8988T (cell line): ENCODE measurements at places on chromosomes 3 and 15.

- no peak for DNase-seq
These were observed 79.9 kb upstream of the PEX5L start for GRCh38 chr3:180116658-180117057.

DNA sequence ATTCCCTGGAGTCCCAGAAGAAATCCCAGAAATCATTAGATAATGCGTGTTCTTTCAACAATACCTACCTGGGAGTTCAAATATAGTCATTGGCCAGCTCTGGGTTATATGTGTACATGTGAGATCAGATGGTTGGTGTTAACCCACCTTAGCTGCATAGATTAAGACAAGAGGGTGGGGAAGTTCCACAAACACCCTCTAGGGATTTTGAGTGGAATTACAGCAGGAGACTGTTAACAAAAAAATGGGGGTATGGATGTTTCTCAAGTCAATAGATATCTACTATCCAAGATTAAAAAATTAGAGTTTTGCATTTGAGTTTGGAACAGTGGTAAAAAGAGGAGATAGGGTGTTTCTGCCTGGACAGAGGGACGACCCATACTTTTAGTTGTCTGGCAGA lies 282.5 kb upstream of the CNTN3 start:
- DNase-seq, result no peak

DNA sequence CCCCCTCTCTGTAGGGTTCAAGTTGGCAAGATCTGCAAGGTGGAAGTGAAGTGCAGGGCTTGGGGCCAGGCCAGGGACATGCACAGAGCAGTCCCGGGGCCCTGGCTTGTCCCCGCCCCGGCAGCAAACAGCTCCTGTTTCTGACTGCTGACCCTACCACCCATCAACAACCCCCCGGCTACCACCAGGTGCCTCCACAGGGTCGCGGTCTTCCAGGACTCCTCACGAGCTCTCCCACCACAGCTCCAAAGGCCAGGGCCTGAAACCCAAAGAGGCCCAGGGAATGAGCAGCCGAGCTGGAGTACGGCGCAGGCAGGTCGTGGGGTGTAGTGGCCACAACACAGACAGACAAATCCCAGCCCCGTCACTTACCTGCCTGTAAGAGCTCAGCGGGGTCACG lies 121.3 kb upstream of the SMAD3 start:
- DNase-seq, result no peak

GRCh38 chr3:65890328-65890727 lies 148.4 kb downstream of the MAGI1 start:
- DNase-seq, result no peak

DNA sequence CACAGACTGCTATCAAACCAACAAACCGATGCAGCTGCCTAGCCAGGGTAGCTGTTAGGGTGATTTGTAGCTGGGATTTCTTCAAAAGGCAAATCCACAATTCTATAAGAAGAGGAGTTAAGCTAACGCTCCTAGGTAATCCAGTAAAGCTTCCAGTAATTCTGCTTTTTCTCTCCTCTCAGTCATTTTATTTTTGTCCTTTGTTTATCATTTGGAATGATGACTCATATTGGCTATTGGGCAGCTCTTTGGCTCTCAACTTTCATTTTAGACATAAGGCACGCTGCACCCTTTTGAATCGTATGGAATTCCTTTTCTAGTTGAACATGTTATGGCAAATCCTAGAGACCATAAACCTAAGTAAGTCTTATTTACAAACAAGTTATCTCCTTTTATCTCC lies 53.2 kb upstream of the PPARG start:
- DNase-seq, result no peak

DNA sequence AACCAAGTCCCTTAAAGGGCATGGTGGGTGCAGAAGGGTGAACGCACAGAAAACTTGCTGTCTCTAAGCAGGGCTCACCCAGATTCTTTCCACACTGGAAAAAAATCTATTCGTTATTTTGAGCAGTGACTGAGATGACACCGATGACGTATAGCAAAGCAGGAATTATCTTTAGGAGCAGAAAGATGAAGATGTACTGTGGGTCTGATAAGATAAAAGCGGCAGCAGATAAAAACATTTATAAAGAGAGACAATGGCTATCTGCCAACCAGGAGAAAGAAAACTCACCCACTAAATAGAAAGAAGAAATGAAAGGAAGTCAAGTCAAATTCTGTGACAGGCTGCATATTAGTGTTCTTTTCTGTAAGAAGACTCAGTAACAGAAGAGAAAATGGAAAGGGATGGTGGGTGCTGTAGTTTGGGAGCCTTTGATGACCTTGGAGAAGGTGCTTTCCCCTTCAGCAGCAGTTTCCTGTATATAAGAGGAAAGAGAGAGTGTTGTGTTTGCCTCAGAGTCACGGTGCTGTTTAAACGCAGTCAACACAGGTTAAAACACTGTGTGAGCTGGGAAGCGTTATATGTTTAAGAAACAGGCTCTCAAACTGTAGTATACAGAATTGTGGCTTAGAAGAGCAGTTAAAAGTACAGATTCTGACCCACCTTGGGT lies 111.6 kb downstream of the AQP9 start:
- no peak for DNase-seq

DNA sequence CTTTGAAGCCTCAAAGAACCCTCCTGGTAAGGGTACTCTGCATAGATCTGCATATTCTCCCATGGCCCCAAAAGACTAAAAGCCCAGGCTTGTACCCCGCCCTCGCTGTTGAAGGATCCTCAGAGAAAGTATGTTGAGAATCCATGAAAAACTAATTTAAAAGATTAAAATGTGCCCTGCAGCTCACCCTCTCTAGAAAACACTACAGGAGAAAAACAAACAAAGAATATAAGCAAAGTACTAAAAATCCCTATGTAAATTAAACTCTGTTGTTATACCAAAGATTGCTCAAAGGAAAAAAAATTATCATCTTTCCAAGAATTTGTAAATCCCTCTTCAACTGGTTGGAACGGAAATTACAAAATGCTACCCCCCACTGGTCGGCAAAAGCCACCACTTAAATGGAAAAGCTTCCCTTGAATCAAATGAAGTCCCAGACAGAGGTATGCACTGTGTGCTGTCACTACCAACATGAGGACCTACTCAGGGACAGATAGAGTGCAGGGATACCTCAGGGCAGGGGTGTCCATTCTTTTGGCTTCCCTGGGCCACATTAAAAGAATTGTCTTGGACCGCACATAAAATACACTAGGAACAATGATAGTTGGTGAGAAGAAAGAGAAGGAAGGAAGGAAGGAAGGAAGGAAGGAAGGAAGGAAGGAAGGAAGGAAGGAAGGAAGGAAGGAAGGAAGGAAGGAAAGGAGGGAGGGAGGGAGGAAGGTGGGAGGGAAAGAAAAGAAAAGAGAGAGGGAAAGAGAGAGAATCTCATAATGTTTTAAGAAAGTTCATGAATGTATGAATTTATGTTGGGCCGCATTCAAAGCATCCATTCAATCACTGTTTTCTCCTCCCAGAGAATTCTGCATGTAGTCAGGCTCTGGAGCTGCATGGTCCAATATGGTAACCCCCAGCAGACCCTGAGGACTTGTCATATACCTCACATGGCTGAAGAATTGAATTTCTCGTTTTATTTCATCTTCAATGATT lies 88.1 kb downstream of the MAGI1 start:
- DNase-seq, result no peak

DNA sequence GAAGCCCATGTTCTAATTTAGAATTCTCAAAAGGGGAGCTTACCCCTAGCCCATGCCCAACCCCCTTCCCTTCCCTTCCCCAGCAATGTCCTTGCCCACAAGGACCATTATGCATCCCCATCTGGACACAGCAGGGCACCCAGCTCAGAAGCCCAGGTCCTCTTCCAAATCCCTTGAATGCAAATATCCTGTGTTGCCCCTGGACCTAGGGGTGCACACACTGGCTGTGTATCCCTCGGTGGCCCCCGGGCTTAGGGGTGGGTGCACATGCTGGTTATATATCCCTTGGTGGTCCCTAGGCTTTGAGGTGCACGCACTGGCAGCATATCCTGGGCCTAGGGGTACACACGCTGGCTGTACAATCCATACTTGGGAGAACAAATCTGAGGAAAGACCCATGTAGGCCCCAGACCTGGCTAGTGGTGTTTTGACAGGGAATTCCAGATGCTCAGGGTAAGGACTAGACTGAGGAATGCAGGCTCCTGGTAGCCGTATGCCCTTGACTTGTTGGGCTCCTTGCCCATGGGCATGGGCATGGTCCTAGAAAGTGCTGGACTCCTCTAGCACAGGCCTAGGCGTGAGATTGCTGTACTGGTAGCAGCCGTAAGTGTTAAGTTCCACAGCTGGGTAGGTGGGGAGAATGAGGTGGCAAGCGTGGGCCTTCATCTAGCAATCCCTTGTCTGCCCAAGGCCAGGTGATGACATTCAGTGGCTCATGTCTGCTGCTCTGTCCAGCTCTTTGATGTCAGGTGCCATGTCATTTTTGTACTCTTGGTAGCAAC lies 222.4 kb downstream of the OPA1 start:
- DNase-seq, result no peak

- DNase-seq, result no peak
These were observed 24.4 kb downstream of the XXYLT1 start for GRCh38 chr3:195246581-195246995.

DNA sequence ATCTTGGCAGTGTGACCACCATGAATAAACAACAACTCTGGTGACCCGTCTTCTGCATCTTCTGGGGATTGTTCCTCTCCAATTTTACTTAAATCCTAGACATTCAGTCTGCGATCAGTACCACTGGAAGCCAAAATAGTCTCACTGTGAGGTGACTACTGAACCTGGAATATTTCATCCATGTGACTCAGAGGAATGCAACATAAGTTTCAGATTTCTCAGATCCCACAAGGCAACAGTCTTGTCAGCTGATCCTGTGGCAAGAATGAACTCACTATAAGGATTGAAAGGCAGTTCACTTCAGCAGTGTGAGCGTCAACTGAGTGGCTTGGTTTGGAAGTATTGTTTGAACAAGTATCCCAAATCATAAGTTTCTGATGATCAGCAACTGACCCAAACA lies 13.2 kb downstream of the NSUN3 start:
- no peak for DNase-seq

DNA sequence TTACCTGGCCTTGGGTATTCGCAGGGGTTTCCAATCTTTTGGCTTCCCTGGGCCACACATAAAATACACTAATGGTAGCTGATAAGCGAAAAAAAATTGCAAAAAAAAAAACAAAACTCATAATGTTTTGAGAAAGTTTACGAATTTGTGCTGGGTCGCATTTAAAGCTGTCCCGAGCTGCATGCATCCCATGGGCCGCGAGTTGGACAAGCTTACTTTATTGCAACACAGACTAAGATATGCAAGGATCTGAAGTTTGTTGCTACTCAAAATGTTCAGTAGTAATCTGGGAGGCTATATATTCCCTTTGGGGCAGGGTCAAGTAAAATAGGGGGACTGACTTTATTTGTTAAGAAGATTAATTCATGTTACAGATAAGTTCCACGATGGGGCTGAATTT lies 247.9 kb downstream of the CD47 start:
- DNase-seq, result no peak

DNA sequence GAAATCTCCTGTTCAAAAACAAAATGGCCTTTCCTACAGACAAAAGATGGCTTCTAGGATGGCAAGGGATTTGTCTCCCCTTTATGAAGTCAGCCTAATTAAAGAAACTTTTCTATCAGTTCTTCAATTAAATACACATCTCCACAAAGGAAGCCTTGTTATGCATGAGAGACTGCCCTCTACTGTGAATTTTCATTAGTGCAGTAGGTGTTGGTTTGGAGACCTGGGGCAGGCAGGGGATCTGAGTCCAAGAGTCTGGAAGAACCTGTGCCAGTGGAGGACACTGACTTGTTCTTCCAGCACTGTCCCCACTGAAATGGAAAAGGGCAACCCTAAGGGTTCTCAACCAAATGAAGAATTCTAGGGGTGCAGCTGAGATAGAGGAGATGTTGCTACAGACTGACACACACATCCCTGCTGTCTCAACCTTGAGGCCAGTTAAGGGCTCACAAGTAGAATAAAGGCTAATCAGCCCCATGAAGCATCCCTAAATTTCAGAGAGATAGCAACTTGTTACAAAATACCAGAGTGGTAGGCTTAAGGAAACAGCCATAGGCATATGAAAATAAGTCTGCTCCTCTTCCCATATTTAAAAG lies 174.0 kb upstream of the PRICKLE2 start:
- DNase-seq, result peak; percentile 32

GRCh38 chr3:112384769-112385168 lies 51.8 kb downstream of the CD200 start:
- DNase-seq, result no peak

DNA sequence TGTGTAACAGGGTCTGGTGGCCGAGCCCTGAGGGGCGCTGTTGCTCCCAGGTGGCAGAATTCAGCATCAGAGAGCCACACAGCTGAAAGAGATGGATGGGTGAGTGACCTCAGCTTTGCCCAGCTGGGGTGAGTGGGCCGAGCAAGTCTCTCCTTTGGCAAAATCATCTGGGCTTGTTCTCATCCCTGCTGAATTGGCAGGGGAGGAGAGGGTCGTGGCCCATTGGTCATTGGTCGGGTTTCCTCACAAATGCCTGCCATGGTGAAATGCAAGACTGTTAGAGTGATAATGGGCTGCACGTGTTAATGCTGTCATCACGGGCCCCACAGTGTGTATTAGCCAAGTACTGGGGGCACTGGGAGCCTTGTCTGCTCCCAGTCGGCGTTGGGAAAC lies 15.9 kb downstream of the ABHD2 start:
- DNase-seq, result no peak

DNA sequence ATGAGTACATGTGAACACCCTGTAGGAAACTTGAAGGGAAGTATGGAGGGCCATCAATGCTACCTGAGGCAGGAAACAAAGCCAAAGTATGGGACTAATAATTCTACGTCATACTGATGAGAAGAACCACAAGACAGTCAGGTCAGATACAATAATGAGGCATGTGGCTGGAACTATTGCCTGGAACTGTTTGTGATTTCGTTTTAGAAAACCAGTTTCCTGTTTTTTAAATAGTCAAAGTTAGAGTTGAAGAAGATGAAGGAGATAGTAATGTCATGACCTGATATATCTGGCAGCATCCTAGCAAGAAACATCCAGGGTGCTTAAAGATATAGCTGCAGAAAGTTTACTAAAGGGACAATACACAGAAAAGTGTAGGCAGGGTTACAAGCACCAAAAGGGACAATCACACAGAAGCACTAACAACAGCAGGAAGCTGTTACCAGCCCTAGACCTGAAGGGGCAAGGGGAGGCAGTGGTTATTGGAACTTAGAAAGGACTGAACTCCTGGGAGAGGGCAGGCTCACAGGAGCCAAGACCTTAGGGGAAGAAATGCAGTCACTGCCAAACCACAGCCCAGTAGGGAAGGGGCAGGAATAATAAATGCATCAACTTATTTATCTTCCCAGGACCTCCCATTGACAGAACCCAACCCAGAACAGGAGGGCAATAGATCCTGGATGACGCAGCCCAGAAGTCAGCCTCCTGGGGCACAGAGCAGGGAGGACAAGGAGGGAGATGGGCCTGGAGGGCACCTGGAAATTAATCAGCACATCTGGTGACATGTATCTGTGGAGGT lies 302.1 kb upstream of the STT3B start:
- DNase-seq, result no peak

DNA sequence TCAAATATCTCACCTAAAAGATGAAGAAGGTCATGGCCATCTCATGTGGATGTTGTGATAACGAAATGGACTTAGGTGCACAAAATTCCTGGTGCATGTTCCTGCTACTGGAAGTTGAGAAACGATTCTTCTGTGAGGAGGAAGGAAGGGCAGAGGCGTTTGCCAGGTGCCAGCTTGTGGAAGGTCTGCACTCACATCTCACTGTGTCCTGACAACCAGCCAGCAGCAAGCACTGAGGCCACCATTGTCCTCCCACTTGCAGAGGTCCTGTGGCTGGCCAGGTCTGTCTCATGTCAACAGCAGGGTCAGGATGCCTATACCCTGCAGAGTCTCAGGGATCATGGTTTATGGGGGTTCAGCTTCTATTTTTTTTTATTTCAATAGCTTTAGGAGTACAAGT lies 3.7 kb downstream of the FAM240A start:
- no peak for DNase-seq
